ENCODE measurements at places on chromosomes 6 and 20. TPM values are rescaled to one million over a fixed set of nuclear protein-coding genes. Genes with fewer than 3 reads are reported as not detected.

GRCh38 chr20:20897145-20897544, 184.7 kb upstream of the RALGAPA2 start:
- no peak for DNase-seq

DNA sequence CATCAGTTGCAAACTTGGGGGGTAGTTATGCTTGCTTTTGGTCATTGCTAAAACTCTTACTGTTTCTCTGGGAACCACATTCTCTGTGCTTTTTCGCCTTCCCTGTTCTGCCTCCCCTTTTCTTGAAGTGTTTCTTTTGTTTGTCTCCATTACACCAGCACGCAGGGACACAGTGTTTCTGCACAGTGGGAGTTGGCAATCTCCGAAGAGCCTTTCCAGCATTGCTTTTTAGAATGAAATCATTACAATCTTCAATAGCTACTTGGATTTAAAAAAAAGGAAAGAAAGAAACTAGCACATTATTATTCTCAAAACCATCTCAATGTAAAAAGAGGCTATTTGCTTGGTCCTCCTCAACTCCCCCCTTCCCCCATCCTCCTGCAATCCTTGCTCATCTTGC, 536.7 kb upstream of the MMS22L start:
- no peak for DNase-seq

Gene EPHA7
- 2.1 TPM for total RNA-seq

Gene BRD2
- total RNA-seq = 83.6 TPM

Measured in uterus (tissue), 4 donors.